ENCODE measurements at places on chromosomes 6 and 20.
A peak's percentile ranks its signal among the peaks of the same experiment; 100 is the strongest.

- DNase-seq, result no peak
Measured at GRCh38 chr6:21431526-21431925, 162.0 kb upstream of the SOX4 start.

- peak; percentile 19 for DNase-seq
Measured at GRCh38 chr6:158376631-158377081, 64.4 kb downstream of the TULP4 start.

GRCh38 chr6:18990059-18990978, 603.2 kb downstream of the RNF144B start:
- DNase-seq, result peak; percentile 8

- no peak for DNase-seq
Measured at GRCh38 chr20:4383961-4384360, 337.7 kb upstream of the PRND start.

DNA sequence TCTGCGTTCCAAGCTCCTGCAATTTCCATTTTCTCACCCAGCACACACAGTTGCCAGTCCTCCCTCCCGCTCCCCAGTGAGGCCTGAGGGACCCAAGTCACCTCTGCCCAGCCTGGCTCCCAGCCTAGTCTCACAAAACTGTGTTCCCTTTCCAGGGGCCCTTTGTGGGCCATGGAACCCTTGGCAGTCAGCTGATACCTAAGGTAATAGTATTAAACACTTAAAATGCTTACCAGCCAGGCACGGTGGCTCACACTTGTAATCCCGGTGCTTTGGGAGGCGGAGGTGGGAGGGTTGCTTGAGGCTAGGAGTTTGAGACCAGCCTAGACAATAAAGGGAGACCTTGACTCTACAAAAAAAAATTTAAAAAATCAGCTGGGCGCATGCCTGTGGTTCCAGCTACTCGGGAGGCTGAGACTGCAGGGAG, 3.2 kb upstream of the RBM38 start:
- no peak for DNase-seq

DNA sequence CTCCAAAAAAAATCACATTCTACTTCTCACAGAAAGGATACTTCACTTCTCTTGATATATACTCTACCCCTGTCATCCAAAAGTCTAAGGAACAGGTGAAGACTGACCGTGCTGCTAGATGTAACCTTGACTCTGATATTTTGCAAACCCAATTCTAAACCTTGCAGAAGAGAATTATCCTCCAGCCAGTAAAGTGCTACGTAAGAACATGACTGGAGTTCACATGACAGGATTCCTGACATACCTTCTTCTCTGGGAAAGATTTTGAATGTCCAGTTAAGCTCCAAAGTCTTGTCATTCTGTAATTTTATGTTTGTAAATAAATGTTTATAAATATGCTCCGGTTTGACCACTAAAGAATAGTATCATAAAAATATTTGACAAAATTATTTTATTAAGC, 35.8 kb downstream of the BTBD9 start:
- no peak for DNase-seq

- DNase-seq, result no peak
Measured at GRCh38 chr6:87913974-87914373, 133.7 kb upstream of the SPACA1 start.

GRCh38 chr20:21509597-21510371, 4.1 kb downstream of the NKX2-2 start:
- DNase-seq, result no peak

DNA sequence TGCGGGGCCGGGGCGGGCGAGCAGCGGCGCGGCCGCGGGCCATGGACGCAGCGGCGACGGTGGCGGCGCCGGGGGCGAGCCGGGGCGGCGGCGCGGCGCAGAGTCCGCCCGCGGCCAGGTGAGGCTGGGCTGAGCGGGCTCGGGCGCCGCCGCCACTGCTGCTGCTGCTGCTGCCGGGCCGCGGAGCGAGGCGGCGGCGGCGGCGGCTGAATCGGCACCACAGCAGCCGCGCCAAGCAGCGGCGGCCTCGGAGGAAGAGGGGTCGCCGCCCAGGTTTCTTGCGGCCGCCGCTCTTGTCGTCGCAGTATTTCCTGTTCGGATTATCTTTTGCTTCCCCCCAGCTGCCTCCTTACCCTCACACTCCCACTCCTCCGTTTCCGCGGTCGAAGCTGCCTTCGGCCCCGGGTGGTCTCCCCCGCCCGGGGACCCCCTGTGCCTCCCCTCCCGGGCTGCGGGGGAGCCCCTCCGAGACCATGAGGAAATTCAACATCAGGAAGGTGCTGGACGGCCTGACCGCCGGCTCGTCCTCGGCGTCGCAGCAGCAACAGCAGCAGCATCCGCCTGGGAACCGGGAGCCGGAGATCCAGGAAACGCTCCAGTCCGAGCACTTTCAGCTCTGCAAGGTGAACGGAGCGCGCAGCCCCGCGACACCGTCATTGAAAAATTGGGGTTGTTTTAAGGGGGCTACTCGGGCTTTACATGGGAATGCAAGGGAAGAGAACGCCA, at the start of gene STXBP5:
Gene STXBP5 (plus strand): TSS at position 358 of the 726 bp plus-strand sequence. CDS start 116 bp downstream, at position 474.
- peak; percentile 49 for DNase-seq

- DNase-seq, result no peak
Measured at GRCh38 chr6:53517021-53517420, 27.9 kb downstream of the GCLC start.

- no peak for DNase-seq
Measured at GRCh38 chr20:33164763-33165095, 3.2 kb upstream of the BPIFA2 start.

- DNase-seq, result no peak
Measured at GRCh38 chr6:65448866-65449265, 258.2 kb downstream of the EYS start.

- no peak for DNase-seq
Measured at GRCh38 chr20:43559147-43559987, 540 bp downstream of the SGK2 start.

- DNase-seq, result no peak
Measured at GRCh38 chr6:149815788-149816187, 48.4 kb downstream of the LRP11 start.

DNA sequence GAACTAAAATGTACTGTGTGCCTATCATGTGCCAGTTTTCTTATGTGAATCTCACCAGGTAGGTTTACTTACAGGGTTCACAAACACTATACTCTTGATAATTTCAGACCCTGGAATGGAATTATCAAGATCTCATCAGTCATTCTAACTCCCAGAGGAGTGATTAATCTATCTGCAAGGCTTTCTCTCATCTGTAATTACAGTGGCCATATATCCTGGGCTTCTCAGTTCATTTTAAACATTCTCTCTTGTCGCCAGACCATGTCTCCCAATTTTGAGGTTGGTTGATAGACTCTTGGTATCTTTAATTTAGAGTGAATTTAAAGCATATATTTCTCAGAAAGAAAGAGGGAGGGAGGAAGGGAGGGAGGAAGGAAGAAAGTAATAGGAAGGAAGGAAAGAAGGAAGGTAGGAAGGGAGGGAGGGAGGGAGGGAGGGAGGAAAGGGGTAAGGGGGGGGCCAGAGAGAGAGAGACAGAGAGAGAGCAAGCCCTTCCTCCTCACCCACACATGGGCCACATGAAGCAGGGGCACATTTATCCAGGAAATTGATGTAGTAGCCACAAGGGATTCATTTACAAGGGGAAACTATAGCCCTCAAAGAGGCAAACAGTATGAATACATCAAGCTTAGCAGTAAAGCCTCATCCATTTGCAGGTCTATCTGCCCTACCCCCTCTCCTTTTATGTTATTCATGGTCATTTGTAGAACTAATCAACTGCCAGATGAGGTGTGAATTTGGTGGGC, 25.8 kb upstream of the NRSN1 start:
- no peak for DNase-seq

- DNase-seq, result no peak
Measured at GRCh38 chr20:58618351-58619076, 32.6 kb upstream of the STX16 start.

- DNase-seq, result no peak
Measured at GRCh38 chr6:134539865-134540323, 222.0 kb upstream of the SGK1 start.

DNA sequence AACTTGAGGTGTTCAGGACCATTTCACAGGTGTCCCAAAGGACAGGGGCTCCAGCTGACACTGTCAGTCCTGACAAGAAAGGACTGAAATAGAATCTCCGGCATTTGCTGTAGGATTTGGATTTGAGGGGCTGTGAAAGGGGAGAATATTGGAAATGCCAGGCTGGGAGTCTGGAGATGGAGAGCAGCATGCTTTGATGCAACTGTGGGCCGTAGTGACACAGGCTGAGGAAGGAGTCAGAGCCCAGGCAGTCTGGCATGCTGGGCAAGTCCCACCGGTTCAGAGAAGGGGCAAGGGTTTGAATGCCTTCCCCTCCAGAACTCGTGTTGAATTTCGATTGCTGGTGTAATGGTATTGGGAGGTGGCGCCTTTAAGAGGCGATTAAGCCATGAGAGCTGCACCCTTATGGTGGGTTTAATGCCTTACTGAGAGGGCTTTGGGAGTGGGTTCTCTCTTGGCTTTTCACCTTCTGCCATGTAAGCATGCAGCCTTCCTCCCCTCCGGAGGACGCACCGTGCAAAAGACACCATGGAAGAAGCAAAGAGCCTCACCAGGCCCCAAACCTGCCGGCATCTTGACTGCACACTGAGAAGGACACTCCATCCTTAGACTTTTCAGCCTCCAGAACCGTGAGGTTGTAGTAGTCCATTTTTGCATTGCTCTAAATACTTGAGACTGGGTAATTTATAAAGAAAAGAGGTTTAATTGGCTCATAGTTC, 9.4 kb upstream of the PYGB start:
- DNase-seq, result no peak

GRCh38 chr6:106533054-106533453, 96.2 kb downstream of the RTN4IP1 start:
- no peak for DNase-seq

DNA sequence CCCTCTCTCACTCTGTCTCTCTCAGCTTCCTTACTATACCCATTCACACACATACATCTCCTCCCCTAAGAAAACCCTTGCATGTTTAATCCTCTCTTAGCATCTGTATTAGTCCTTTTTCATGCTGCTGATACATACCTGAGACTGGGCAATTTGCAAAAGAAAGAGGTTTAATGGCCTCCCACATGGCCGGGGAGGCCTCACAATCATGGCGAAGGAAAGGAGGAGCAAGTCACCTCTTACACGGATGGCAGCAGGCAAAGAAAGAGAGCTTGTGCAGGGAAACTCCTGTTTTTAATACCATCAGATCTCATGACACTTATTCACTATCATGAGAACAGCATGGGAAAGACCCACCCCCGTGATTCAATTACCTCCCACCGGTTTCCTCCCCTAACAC, 398.5 kb upstream of the SASH1 start:
- DNase-seq, result no peak

DNA sequence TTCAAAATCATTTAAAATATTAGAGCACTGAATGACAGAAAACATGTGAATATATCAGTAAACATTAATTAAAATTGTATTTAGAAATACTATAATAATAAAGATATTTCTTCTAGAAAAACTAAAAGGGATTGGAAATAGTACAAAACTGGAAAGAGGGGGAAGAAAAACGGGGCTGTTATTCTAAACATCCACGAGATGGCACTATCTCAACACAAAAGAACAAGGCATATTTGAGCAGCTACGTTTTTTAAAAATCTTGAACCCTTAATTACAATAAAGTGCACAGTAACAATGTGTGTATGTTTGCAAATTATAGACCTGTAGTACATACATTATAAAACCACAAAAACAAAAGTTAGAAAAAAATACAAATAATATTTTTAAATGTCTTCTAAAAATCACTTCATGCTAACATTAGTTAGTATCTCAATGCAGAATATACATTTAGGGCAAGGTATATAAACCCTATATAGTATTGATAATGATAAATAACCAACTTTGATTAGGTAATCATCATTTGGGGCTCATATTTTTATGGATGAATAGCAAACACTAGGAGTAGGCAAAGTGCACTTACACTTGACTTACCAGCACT, 42.5 kb upstream of the PNISR start:
- no peak for DNase-seq

DNA sequence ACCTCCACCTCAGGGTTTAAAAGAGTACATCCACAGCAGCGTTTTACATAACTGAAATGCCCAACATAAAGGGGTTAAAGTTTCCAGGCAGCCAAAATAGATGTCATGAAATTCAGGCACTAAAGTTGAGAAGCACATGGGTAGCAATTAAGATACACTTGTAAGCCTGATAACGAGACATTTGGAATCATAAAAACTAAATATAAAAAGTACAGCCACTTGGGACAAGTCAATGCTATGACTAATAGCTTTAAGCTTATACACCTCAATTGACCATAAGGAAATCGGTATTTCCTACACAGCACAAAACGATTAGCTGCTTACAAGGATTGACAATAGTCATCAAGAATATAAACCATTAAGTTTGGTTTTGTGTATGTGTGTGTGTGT, 11.8 kb downstream of the LOC128125822 start:
- no peak for DNase-seq

GRCh38 chr20:33657704-33658095, 4.4 kb upstream of the C20orf144 start:
- no peak for DNase-seq

DNA sequence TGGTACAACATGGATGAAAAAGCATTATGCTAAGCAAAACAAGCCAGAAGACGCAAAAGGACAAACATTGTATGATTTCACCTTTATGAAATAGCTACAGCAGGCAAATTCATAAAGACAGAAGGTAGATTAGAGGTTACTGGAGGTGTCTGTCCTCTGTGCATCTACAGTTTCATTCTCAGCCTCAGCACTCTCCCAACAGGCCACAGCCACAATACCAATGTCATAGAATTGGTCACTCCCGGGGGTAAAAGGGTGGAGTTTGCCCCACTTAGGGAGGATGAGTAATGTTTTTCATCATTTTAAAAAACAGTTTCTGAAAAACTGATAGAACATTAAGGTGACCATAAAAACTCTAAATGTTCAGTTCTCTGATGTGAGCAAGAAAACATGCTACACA, 17.2 kb upstream of the TMX4 start:
- DNase-seq, result no peak

DNA sequence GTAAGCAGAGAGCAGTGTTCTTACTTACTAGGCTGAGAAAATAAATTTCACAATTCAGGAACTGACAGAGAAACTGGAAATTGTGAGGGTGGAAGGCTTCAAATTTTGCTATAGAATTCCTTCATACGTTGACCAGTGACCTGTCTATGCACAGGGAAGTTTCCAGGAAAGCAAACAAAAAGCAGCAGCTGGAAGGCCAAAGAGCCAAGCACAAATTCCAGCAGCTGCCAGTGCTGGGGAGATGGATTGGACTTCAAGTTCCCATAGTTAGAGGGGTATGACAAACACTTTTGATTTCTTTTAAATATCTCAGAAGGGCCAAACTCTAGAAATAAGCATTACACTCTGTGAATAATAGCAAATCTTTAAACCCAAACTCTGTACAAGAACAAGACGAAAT, 299.1 kb upstream of the KCNQ5 start:
- no peak for DNase-seq

- no peak for DNase-seq
Measured at GRCh38 chr6:50180646-50181045, 130.9 kb upstream of the DEFB112 start.
